Kidney tubule cell (primary cell): ENCODE measurements at places on chromosomes 4 and X.

GRCh38 chr4:82515705-82516104 is 46.1 kb downstream of the TMEM150C start:
- DNase-seq = peak; percentile 62

- DNase-seq = peak; percentile 84
Measured at GRCh38 chrX:65677954-65678469, 10.6 kb downstream of the MSN start.

DNA sequence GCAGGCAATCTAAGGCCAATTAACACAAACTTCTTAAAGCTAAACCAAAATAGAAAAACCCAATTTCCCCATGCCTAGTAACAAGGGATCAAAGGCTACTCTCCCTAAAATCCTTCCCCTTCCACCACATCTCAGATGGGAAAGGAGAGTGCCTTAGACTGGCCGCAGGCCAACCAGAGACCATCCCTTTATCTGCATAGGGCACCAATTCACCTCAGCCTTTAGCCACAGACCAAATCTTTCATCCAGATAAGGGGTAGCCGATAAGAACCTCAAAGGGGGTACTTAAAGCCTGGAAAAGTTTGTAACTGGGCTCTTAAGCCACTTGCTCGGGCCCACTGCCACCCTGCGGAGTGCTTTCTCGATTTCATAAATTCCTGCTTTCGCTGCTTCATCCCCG is 68.3 kb downstream of the TEX13C start:
- no peak for DNase-seq

- no peak for DNase-seq
Measured at GRCh38 chrX:112513154-112513553, 166.6 kb downstream of the LHFPL1 start.

- no peak for DNase-seq
Measured at GRCh38 chr4:46146993-46147392, 23.1 kb upstream of the GABRG1 start.

DNA sequence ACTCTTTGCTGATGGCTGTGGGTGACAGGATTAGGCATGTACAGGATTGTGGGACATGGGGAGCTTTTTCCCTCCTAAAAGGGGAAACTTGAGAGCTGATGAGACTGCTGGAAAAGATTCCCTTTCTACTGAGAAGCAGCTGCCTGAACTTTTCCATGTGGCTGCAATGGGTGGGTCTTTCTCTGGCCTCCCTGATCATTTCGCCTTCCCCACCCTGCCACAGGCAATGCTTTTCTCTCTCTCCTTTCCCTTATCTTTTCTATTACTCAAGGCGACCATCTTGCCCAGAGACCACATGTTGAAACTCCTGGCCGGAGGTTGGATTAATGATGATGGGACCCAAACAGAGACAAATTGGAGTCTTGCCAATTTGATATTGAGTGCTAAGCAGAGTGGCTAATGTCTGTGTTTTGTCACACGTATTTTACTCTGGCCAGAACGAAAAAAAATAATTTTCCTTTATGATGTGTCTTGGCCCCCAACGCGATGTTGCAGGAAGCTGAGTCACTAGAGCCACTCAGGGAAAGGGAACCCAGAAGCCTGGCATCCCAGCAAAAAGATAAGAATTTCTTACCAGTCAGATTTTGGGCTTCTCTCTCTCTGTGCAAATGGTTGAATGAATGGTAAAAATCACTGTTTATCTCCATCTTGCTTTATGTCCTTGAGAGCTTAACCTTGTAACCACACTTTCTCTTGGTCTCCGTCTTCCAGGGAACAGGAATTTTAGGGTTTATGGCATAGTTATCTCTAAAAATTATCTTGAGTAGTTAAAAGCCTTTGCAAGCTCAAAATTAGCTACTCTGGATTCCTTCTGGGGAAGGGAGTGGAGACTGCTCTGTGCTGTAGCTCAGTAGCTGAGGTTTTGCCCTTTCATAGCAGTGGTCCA is 19.4 kb upstream of the ATP8A1 start:
- DNase-seq = no peak

- no peak for DNase-seq
Measured at GRCh38 chr4:41000356-41000755, 214.0 kb downstream of the APBB2 start.

GRCh38 chr4:157600583-157600982 is 380.1 kb downstream of the GRIA2 start:
- no peak for DNase-seq

DNA sequence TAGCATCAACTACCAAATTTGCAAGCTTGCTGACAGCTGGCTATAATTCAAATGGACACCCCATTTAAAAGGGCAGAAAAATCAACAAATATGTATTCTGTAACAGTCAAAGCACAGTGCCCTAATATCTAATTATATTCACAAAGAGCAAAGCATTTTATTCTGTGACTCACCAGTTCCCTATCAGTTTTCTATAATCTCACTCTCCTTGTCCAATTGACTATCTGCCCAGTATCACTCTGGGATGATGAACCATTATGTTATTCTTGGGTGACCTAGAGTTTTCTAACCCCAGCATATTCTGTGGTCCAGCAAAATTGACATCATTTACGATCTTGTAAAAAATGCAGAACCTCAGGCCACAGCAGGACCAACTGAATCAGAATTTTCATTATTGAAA is 82.0 kb upstream of the FREM3 start:
- DNase-seq = no peak

- no peak for DNase-seq
Measured at GRCh38 chr4:106738121-106738520, 298.0 kb downstream of the DKK2 start.

DNA sequence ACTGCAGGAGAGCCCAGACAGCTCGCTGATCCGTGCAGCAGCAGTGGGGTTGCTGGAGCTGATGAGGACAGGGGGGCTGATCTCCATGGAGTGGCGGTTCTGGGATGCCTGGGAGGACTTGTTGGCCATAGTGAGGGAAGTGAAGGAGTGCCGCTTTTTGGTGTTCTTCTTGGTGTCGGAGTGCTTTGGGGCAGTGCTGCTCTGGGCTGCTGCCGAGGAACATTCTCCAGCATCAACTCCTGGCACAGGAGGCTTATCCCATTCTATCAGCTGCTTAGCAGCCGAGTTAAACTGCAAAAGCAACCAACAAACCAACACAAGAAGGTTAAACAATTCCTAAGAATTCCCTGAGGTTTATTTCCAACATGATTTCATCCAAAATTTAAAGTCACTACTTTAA is 126.3 kb upstream of the CBR4 start:
- DNase-seq = no peak

DNA sequence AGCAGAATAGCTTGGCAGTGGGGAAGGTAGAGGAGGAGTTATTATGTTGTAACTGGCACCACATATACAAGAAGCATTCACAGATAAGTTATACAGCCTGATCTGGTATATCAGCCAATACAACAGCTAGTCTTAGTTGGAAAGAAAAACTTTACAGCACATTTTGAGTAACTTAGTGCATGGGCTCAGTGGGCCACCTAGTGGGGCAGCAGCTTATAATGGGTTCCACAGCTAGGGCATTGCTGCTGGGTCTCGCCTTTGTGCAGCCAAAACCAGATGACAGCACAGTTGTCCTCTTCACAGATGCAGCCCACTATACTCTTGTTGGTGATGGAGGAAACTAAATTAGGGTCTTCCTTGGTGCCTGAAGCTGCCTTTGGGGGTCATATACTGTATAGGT is 448.1 kb upstream of the RASGEF1B start:
- DNase-seq = no peak

DNA sequence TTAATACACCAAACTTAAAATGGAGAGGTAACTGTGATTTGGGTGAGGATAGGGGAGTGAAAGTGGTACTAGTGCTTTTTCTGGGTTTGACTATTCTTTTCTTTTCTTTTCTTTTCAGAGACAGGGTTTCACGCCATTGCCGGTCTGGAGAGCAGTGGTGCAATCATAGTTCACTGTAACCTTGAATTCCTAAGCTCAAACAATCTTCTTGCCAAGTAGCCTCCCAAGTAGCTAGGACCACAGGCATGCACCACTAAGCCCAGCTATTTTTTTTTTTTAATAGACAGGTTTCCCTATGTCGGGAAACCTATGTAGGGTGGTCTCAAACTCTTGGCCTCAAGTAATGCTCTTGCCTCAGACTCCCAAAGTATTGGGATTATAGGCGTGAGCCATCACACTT is 3.0 kb upstream of the ARMCX4 start:
- no peak for DNase-seq

GRCh38 chr4:48360285-48361011 is 19.1 kb downstream of the SLAIN2 start:
- DNase-seq = peak; percentile 59

DNA sequence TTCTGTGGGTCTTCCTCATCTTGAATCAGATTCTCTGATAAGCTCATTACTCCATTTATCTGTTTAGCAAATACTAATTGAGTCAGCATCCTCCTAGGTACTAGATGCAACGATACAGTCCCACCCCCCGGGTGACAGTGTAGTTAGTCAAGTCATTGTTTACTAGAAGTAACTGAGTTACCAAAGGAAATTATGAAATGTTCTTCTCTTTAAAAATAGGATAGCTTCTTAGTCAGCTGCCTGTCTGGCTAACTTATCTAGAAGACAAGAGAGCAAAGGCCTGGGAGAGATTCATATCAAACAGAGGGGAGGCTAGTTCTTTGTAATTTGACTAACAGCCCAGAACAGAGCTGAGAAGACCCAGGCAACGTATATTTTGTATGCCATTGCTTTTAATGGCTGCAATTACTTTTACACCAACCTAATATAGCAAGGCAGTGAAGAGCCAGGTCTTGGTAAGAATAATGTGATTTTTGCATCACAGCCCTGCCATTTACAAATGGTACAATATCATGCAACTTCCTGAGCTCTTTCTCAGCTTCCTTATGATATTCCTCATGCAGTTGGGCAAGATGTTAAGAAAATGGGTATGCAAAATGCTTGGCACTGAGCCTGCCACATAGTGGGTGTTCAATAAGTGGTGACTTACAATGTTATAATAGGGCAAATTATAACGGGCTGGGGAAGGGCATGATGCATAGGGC is 149.9 kb downstream of the CHIC2 start:
- DNase-seq = peak; percentile 87

DNA sequence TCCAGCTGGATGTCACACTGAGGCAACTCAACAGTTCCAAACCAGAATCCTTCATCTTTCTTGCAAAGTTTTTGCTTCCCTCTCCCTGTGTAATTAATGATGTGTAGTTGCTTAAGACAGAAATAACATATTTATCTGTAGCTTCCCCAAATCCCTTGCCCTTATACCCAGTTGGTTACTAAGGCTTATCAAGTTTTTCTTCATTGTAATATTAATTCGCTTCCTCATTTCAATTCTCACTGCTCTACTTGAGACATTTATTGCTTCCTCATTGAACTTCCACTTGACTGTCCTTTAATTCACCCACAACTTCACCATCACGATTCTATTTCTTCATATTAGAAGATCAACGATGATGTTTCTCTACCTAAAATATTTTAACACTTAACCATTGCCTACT is 386.6 kb upstream of the CPEB2 start:
- DNase-seq = no peak

- no peak for DNase-seq
Measured at GRCh38 chrX:152418025-152418424, 33.1 kb downstream of the GABRA3 start.
